ENCODE measurements at places on chromosomes 7 and 10. TPM values are rescaled to one million over a fixed set of nuclear protein-coding genes. Genes with fewer than 3 reads are reported as not detected.

GRCh38 chr7:102463841-102464576, 654 bp downstream of the ALKBH4 start:
- no peak for DNase-seq

DNA sequence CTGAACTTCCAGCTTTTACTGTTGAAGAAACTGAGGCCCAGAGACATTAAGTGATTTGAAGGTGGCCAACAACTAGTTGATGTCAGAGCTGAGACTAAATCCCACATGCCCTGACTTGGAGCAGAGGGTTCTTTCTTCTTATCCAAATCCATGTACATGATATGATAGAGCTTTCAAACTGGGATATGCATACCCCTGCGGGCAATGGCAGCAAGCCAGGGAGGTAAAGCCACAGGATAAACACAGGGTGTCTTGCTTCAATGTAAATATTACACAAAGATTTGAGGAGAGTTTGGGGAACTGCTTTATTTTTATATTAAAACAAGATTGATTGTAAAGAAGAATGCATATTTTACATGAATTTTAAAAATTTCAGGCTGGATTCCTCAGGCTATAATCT, 2.3 kb upstream of the LRRC72 start:
- no peak for DNase-seq

GRCh38 chr7:139490130-139490529, 6.7 kb upstream of the KLRG2 start:
- DNase-seq: no peak

Gene SORCS1
- total RNA-seq: not detected

DNA sequence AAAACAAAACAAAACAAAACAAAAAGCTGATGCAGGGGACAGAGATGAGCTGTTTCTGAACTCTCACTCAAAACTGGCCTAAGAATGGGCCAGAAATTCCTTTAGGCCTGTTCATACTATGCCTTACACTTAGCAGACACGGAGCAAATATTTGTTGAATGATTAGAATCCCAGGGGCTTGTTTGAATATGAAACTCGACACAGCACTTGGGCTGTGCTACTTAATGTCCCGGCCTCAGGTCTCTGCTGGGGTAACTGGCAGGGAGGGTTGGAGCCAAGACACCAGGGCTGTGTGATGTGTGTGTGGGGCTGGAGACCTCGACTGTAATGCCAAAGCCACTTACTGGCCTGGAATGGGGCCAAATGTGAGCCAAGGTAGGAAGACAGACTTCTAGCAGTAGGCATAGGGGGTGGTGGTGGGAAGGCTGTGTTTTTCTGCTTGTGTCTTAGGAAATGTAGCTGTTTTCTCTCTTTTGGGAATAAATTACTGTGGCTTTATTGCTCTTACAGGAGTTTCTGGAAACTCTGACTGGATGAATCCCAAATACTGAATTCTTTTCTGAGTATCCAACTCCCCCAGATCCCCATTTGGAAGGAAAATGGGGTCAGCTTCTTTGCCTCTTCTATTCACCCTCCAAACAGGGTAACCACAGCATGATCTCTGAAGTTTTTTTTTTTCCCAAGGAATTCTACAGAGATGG, 66.7 kb downstream of the EMX2 start:
- DNase-seq: peak; percentile 2
